Suppressor macrophage treated with lipopolysaccharide for 4 hours (primary cell): ENCODE measurements at places on chromosomes 7 and 10.

- peak; percentile 3 for DNase-seq
These were observed 43.7 kb downstream of the ELFN1 start for GRCh38 chr7:1713502-1714484.

DNA sequence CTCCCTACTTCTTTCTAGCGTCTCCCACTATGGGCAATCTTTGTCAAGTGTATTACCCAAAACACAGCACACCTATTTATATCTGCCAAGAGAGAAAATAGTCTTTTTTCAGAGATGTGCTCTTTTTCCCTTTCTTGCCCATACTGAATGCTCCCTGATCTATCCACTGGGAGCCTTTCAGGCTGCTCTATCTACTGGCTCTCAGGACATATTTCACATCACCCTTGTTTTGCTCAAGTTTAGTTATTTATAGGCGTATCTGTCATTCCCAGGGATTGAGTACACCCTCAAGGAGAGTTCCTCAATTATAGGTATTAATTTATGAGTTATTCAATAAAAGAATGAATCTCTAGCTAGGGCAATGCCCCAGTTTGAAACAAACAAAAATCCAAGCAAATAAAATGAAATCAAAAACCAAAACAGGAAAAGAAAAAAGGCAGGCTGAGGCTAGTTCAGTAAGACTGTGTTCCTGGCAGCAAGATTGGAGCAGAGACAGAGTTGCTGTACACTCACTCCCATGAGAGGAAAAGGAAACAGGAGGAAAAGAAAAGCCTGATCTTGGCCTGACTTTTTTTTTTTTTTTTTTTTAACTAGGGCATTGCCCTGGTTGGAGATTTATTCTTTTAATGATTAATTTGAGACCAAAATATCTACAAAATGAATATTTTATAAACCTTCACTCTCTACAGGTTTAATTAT lies 665.9 kb upstream of the PCDH15 start:
- no peak for DNase-seq

- no peak for DNase-seq
These were observed 26.1 kb downstream of the SHTN1 start for GRCh38 chr10:116978901-116979300.

GRCh38 chr7:72217151-72217550 lies 195.0 kb downstream of the CALN1 start:
- no peak for DNase-seq

DNA sequence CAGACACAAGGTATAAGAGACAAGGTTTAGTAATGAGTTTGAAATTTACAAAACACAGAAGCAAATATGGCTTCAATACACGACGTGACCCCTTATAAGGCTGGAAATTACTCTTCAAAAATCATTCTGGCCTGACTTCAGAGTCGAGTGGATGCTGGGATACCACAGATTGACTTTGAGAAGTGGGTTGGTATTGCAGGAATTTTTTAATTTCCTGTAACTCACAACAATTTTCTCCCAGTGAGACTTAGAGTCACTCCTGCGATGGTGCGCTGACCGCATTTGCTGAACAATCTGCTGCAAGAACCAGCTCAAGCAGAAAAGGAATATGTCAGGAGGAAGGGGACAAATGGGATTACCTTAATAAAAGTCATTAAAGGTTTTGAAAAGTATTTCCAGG lies 132.1 kb downstream of the EMX2 start:
- DNase-seq = no peak

DNA sequence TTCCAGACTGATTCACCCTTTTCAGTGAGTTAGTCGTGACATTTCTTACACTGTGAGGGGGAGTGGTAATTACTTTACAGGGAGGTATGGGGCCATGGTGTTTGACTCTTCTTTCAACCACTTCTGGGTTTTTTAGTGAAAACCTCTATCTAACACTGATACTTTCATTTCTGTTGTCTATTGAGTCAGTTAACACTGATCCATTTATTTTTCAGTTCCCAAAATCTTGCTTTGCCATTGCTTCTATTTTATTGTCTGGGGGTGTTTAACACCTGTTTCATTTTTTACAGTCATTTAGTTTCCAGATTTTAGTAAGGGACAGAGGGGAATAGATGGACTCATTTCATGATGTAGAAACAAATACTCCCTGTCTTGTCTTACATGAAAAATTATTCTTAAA lies 61.5 kb downstream of the HELLS start:
- DNase-seq = no peak

DNA sequence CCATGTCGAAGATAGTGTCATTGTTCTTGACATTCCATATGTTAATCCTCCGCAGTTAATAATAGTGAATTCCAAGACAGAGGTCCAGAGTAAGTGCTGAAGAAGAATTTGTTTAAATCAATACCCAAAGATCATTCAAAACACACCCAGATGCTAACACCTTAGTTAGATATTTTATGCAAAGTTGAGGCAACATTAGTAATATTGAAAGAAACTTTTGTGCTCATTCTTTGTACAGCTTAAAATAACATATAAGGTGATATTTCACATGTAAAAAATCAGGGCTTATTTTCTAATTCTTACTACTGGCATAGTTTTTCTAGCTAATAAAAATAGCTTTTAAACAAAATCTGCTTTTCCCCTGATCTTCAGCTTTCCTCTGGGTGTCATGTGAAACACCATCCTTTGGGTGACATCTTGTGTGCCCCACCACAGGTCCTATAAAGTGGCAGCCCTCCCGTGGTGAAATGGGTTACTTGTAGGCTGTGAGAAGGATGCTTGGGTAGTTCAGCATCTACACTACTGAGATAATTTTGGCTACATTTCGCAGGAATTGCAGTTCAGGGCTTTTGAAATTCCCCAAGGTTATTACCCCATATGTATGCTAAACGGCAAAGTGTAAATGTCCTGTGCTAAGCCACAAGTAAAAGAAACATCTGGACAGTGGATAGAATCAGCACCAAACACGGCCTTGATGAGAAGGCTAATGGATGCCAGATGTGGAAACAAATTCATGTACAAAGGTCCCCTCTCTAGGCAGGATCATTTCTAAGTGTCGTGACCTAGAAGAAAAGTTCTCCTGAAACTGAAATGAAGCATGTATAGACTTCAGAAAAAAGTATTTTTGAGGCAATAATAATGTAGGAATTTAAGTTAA lies 105.4 kb downstream of the GRM3 start:
- DNase-seq = no peak

DNA sequence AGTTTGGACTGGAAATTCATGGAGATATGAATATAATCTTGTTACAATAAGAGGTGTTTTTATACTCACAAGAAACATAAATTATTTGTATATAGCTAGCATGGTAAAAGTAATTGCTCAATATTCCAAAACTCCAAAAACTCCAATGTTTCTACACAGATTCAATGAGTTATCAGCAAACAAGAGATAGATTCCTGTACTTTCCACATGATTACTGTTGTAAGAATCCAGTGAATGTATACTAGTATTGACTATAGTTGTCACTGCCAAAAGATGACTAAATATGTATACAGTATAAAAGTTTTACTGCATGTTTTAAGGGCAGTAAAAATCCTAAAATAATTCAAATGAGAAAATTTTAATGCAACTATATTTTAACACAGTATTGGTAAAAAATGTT lies 10.7 kb downstream of the ATOH7 start:
- DNase-seq = peak; percentile 31

- DNase-seq = no peak
These were observed 180.7 kb upstream of the SHH start for GRCh38 chr7:155992974-155993373.

- peak; percentile 56 for DNase-seq
These were observed 42.4 kb upstream of the AGBL3 start for GRCh38 chr7:134943785-134944400.

DNA sequence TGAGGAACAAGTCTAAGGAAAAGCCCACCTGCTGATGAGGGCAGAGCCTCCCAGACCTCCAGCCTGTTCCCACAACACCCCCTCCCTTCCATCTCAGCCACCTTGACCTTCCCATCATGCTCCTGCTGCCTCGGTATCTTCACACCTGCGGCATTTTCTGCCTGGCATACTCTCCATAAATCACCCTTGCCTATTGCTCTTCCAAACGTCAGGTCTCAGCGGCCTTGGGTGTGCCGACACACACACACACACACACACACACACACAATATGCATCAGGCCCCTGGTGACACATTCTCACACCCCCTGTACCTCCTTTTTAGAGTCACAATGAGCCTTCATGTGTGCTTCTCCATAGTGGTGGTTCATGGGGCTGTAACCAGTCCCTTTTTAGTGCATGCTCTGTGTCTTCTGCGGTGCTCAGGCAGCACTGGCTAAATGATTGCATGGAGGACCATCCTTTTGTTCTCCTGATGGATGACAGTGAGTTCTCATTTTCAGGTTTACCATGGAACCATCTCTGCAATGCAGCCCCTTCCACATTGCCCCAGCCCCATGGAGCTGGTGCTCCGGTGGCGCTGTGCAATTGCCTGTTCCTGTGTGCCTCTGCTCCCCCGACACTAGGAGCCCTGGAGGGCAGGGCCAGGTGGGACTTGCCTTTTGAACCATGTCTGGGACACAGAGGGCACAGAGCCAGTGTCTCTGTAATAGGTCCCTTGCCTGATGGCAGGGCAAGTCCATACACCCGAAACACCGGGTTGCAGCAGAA lies 4.5 kb downstream of the ADIRF start:
- no peak for DNase-seq
